Tibial artery (tissue), 4 donors: ENCODE measurements at places on chromosomes 16 and 17.

DNA sequence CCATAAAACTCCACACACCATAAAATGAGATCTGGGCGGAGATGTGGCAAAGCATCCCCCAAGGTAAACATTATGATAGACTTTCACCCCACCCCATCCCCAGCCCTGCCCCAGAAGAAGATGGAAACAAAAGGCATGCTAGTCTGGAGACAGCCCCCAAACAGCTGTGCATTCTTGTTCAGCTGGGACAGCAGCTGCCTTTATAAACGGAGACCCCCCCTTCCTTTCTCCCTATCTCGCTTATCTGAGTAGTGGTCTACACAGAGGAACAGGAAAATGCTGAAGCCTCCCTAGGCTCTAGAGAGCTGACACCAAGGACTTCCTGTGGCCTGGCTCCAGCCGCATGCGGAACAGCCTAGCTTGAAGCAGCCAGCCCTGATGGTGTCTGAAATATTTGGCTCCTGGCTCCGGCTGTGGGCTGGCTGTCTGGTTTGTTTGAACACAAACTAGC lies 190.3 kb upstream of the ANKFN1 start:
- DNase-seq = no peak

DNA sequence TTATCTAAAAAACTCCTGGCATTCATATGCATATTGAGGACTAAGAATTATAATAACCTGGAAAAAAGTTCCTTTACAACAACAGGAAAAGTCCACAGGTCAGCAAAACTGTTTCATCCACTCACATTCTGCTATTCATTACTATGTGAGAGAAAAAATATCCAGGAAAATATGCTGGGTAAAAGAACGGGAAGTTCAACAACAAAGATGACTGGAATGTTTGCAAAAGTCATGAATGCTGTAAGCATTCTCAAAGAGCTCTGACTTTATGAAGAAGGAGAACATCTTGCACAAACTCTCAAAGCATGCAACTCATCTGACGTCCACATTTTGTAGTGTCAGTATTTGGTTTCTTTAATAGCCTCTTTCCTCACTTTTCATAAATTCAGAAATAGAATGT lies 56.9 kb upstream of the ALDH3A1 start:
- DNase-seq = no peak

DNA sequence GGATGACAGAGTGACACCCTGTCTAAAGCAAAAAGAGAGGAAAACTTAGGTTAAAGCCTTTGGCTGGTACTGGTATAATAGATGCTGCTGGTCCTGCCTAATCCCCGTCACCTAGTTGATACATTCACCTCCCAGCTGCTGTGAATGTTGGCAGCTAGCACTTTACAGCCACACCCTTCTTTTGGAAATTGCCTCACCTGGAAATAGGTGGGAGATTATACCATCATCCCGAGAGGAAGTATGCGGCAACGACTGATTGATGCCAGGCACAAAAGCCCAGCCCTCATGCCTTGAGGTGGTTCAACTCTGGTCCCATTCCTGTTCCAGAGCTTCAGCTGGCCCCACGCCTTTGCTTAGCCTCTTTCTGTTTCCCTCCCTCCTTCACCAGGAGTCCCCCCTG lies 53.2 kb upstream of the SIAH1 start:
- DNase-seq = no peak

DNA sequence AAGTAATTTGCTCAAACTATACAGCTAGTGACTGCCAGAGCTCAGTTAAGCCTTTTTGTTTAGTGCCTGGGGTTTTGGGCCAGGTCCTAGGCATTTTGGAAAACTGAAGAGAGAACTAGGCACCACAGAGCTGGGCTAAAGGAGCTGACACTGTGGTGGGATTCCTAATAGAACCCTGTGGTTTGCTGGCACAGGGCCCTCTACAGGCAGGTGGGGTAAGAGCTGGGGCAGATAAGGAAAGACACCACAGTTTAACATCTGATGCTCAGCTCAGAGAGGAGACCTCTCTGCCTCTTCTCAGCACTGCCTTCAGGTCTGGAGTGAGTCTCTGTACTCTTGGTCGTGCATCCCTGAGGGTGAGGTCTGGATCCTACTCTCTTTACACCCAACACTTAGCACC lies 121.2 kb downstream of the SNX11 start:
- no peak for DNase-seq
